H4 (cell line): ENCODE measurements at places on chromosomes 13 and 19. TPM values are rescaled to one million over a fixed set of nuclear protein-coding genes. Genes with fewer than 3 reads are reported as not detected.
A peak's percentile ranks its signal among the peaks of the same experiment; 100 is the strongest.

DNA sequence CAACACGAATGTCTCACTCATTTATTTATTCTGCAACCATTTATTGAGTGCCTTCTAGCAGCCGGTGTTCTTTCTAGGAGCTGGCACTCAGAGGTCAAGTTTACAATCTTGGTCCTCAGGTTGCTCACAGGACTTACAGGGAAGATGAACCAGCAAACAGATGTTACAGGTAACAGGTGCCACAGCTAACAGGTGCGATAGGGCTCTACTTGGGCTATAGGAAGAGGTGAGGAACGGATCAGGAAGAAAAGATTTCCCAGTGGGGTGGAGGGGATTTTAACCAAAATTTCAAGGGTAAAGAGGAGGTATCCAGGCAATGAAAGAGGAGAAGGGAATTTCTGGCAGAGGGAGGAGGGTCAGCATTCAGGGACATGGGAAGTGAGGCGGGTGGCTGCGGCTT lies 87.3 kb upstream of the FARP1 start:
- no peak for DNase-seq

IGFL2 gene
- total RNA-seq: not detected in 2 replicates

DNA sequence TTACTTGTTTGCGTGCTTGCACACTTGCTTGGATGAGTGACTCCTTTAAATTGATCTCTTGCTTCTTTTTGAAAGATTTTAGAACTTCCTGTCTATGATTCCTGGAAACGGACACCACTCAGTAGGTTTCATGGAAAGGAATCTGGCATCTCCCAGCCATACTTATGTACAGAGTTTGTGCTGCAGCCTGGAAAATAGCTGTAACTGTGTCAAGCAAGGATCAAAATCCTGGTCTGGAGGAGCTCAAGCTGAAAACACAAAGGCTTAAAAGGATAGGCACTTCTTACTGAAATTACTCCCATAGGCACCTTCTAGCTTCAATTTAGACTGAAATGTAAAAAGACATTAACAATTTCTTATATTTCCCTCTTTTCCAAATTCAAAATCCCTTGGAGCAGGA lies 1.4 kb upstream of the FREM2 start:
- DNase-seq: no peak

APOC4 gene
- total RNA-seq: not detected in 2 replicates

PEG3 gene
- total RNA-seq: 0.90 and 2.8 TPM in 2 replicates

- DNase-seq: peak; percentile 5
Observed at GRCh38 chr13:111429064-111429558, 108.7 kb downstream of the TEX29 start.

PRTN3 gene
- 0.72 TPM in 1 of 2 replicates, not detected in the other for total RNA-seq

- DNase-seq: no peak
Observed at GRCh38 chr13:41315443-41316047, 4.5 kb downstream of the NAA16 start.

- no peak for DNase-seq
Observed at GRCh38 chr13:57582032-57582431, 49.5 kb upstream of the PCDH17 start.

CRLF1 gene
- 19.4 and 35.4 TPM in 2 replicates for total RNA-seq

DNA sequence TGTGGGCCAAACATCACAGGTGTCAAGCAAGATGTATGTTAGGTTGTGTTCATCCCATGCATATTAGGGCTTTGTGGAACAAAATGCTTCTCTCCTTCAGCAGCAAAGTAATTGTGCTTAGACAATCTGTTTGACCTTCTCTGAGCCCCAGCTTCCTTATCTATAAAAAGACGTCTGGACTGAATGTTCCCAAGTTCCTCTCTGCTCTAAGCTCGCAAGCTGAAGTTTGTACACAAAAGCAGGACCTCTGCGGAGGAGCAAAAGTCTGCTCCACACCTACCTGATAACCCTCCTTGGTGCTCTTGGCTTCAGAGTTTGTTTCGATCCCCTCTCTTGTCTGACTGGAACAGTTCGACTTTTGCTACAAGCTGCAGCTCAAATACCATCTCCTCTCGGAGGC lies 95.7 kb upstream of the UBL3 start:
- no peak for DNase-seq

SRRM5 gene
- not detected in 2 replicates for total RNA-seq

DNA sequence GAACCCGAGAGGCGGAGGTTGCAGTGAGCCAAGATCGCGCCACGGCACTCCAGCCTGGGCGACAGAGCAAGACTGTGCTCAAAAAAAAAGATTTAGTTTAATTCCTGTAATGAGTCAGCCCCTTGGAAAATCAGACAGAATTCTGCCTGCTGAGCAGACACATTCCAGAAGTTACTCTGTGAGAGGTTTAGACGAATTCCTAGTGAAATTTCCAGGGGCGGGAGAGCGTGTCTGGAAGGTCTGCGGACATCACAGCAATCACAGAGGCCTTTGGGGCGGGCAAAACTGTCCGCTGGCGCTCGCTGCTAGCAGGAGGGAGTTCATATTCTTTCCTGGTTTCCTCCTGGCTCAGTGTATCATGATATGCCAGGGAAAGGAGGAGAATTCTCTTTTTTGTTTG lies 17.5 kb downstream of the MISP start:
- DNase-seq: no peak

DNA sequence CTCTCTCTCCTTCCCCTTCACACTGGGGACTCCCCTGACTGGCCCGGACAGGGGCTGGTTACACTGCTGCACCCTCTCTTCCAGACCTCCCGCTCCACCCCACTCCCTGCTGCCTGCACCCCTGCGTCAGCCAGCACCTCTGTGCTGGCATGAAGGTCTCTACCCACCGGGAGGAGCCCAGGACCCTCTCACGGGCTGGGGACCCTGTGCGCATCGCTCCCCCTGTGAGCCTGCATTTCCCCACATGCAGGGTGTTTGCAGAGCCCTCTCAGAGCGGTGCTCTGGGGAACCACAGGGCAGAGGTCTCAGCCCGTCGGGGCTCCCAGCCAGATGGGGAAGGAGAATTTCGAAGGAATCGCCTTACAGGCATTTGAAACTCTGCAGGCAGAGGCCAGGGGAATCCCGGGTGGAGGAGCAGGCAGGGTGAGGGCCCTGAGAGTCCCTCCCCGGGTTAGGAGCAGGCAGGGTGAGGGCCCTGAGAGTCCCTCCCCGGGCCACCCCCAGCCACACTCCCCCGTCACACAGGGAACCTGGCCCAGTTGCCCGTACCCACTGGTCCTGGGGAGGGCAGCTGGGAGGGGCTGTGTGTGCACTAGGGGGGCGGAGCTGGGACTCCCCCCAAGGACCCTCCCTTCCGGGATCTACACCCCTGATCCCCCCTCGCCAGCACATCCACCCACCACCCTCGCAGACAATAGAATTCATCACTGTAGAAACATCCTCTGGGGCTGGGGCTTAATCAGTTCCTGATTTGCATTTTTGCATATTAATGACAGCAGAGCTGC lies 16.3 kb upstream of the TCF3 start:
- no peak for DNase-seq

DNA sequence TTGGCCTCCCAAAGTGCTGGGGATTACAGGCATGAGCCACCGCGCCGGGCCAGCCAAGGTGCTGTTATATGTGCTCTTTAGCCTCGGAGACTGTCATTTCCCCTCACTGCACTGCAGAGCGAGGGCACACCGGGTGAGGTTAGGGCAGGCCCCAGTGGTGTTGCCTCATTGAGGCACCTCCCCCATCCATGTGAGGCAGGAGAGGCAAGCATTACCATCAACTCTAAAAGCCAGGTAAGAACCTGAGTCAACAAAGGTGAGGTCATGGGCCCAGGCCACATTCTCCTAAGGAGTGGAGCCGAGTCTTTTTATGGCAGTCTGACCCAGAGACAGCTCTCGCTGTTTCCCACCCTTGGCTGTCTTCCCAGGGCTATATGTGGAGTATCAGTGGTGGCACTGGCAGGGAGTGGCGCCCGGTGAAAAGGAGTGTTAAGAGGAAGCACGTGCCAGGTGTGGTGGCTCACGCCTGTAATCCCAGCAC lies 10.9 kb downstream of the B3GNT8 start:
- DNase-seq: no peak

RFPL4AL1 gene
- 1.8 TPM in 1 of 2 replicates, not detected in the other for total RNA-seq

DNA sequence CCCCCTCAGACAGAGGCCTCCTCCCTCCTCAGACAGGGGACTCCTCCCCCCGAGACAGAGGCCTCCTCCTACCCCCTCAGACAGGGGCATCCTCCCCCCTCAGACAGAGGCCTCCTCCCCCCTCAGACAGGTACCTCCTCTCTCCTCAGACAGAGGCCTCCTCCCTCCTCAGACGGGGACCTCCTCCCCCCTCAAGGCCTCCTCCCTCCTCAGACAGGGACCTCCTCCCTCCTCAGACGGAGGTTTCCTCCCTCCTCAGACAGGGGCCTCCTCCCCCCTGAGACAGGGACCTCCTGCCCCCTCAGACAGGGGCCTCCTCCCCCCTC lies 13.9 kb downstream of the C3 start:
- no peak for DNase-seq

DNA sequence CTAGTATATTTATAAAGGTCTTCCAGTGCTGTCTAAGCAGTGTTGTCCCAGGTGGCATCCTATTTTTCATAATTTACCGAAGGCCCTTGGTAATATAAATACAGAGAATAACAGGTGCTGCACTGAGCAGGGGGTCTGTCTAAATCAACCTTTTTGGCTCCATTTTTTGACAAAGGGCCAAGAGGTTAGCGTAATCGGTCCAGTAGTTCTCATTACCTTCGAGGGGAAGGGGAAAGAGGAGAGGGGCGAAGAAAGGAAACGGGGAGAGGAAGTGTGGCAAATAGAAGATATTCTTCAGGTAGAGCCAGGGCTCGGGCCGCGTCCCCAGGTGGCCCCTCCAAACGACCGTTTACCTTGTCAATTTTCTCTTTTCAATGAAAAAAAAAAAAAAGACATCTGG lies 749 bp upstream of the PAN3 start:
- DNase-seq: no peak

DNA sequence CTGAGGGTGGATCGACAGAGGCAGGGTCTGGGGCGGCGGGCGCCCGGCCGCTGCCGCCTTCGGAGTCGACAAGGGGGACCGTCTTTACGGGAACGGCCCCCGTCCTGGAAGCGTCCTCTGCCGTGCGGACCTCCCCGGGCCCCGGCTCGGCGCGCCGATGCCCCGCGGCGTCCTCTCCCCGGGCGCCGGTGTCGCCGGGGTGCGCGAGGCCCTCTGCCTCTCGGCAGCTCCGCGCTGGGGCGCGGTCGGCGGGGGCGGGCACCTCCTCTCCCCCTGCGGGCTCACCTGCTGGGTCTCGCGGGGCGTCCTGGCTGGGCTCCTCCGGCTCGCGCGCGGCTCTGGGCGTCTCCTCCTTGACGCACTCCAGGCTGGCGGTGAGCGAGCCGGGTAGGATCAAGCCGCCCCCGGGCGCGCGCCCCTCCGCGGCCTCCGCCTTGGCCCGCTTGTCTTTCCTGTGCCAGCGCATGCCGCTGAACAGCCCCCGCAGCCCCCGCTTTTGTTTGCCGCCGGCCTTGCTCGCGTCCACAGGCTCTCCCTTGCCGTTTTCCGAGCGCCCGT lies 1.5 kb downstream of the AMER2 start:
- no peak for DNase-seq

CGB1 gene
- total RNA-seq: 0.77 and 11.4 TPM in 2 replicates

ATXN8OS gene
- not detected in 2 replicates for total RNA-seq

ZNF100 gene
- total RNA-seq: 4.0 and 5.1 TPM in 2 replicates

CYP4F2 gene
- 0.70 and 3.8 TPM in 2 replicates for total RNA-seq

DNA sequence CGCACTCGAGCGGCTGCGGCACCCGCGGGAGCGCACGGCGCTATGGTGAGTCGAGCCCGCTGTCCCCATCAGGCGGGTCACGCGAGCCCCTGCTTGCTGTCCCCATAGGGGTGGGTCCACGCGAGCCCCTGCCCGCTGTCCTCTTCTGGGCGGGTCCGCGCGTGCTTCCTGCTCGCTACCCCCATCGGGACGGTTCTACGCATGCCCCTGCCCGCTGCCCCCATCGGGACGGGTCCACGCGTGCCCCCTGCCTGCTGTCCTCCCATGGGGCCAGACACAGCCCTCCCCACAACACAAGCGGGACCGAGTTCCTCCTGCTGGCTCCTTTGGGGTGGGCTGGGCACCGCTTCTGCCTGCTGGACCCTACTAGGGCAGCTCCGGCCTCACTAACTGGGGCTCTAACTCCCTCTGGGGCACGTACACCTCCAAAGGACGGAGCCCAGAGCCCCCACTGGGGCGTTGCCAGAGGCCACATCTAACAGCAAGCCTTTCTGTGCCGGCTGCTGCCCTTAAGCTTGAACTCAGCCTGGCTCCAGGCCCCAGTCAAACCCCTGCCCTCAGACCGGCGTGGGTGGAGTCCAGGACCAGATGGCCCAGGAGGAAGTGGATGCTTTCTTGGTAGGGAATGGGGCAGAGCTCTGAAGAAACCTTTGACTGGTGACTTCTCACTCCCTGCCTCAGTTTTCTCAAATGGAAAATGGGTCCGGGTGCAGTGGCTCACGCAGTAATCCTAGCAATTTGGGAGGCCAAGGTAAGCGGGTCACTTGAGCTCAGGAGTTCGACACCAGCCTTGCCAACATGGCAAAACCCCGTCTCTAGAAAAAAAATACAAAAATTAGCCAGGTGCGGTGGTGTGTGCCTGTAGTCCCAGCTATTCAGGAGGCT lies 722 bp downstream of the COLGALT1 start:
- DNase-seq: no peak

DNA sequence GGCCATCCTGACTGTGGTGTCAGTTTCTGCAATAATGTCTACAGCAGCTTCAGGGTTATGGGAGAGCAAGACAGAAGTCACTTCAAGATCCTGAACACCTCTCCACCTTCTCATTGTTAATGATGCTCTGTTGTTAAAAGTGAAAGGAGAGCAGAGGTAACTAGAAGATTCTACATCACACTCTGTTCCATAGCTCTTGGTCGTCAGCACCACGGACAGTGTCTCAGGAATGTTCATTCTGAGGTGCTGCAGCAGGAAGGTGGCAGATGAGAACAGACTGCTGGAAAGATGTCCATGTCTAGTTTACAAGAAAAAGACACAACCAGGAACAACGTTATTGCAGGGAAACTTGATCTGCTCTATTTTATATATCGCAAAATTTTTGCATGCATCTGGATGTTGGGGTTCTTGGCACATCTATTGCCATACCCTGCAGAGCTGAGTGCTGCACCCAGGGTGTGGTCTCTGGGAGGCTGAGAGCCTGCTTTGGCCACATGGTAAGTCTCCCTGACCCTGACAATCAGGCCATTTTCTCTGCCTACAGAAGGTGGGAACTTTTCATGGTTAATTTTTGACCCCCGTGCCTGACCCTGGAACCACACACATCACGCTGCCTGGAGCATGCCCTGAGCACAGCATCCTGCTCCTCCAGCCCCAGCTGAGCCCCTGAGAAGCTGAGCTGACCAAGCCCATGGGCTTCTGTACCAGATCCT lies 12.7 kb downstream of the CEACAM21 start:
- DNase-seq: no peak

GRCh38 chr13:73168226-73168952 lies 109.6 kb downstream of the KLF5 start:
- DNase-seq: no peak

DNA sequence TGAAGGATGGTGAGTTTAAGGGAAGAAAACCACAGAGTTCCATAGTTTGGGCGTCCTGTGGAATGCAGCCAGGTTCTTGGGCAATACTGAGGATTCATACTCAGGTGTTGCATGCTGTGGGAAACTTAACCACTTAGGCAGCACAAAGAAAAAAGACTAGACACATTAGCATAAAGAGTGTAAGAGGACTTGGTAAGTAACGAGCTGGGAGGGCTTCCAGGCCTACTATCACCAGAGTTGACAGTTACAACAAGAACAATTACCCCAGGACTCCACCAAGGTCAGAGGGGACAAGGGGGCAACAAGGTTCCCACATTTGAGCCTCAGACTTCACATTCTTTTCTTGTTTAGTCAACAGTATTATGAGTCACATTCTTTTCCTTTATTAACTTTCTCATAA lies 33.2 kb downstream of the KCTD12 start:
- DNase-seq: no peak
